ENCODE measurements at places on chromosomes 13 and 19.

DNA sequence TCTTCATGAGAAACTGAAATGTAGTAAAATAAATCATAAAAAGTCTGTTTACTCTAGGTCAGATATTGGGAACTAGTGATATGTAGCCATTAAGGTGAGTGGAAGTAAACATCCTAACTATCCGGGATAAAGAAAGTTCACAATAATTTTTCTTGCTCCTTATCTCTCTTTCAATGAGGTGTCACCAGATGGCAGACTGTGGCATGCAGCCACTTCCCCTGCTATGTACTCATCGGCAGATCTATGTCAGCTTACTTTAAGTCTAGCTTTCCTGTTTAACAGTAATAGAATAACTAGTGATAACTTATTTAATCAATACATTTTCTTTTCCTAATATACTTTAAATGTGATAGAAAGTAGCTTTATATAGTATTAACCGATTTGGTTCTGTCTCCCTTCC, 181.9 kb downstream of the NDFIP2 start:
- DNase-seq, result no peak

GRCh38 chr19:2754659-2755447, 15.0 kb upstream of the SLC39A3 start:
- no peak for DNase-seq

DNA sequence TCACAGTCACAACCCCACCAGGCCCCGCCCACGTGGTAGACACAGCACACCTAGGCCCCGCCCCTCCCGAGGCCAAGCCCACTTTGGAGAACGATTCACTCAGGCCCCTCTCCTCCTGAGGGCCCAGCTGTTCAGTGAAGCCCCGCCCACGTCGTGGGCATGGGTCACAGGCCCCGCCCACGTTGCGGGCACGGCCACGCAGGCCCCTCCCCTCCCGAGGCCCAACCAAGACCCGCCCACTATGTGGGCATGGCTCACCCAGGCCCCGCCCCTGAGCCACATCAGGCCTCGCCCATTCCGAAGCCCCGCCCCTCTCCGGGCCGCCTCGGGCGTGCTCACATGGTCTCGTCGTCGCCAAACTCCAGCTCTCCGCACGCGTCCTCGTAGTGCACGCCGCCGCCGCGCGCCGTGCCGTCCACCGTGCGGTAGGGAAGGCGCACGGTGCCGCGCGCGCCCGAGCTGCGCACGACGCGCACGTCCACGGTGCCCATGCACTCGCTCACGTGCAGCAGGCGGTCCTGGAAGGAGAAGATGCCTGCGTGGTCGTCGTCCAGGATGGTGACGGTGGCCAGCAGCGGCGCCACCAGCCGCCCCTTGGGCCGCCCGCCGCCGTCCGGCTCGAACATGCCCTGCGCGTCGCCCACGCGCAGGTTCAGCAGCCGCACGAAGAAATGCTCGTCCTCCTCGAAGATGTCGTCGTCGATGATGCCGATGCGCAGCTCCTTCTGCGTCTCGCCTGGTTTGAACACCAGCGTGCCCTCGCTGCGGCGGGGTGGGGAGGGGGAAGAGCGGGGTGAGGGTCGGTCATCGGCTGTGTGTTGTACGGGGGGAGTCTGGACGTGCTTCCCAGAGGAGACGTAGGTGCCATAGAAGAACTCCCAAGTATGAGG, 24.0 kb downstream of the SLC8A2 start:
- DNase-seq, result no peak

DNA sequence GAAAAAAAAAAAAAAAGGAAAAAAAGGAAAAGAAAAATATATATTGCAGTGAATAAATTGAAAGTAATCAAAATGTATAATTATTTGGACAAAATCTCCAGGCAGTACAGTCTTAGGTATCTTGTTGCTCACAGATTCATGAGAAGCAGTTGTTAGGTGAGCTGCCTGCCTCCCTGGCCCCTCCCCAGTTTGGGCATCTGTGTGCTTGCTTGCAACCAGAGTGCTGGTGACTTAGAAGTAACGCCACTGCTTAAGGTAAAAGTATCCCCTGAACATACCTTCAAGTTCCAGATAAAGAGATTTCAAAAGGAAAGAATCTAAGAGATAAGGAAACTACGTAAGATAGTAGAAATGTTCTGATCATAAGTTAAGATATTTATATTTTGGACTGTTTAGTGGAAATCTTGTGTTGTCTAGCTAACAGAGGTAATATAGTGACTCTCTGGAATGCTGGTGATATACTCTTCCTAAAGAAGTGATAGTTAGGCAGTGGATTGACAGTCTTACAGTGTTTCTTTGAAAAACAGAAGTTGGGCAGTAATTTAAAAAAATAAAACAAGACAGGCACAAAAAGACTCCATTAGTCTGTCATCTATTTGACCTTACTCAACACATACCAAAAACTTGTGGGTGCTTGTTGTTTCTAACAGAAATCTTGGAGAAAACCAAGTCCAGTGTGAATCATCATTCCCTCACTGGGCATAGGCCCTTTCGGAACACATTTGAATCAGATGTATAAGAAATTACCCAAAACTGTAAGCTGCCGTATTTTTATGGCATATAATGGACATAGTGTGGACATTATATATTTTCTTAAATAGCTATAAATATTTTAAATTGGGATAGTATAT, 38.3 kb upstream of the KCTD4 start:
- no peak for DNase-seq

GRCh38 chr13:77034881-77035280, 7.9 kb upstream of the FBXL3 start:
- no peak for DNase-seq

- no peak for DNase-seq
Measured at GRCh38 chr13:106143392-106143791, 392.1 kb downstream of the EFNB2 start.

- DNase-seq, result no peak
Measured at GRCh38 chr13:42086582-42086981, 38.1 kb downstream of the DGKH start.

DNA sequence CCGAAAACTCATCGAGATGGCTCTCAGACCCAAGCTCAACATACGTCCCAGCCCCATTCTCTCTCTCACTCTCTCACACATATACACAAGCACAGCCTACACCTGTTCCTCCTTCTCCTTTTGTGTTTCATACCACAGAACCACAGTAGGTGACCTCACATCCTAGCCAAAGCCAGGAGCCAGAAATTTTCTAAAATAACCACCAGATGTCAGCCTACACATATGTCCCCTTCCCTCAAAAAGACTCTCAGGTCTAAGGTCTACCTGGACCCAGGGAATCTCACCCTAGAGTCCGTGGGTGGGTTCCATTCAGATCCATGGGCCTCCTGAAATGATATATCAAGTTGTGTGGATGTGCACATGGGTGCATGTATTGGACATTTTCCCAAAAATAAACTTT, 104.2 kb upstream of the IPO5 start:
- peak; percentile 40 for DNase-seq

- DNase-seq, result no peak
Measured at GRCh38 chr13:49841964-49842363, 49.5 kb upstream of the KPNA3 start.

DNA sequence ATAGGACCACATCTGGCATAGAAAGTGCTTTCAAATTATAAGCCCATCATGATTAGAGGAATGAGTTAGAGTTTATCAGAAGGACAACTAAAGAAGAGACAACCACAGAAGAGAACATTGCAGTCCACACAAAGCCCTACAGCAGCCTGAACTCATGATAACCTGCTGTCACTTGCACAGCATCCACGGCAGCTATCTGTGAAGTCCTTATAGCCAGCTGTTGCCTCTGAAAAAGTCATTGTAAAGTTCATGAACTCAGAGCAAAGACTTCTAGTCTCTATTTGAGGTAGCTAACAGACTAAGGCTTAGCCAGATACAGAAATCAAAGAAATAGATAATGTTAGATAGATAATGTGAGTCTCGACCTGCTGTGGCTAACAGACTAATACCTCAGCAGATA, 450.0 kb downstream of the KLF5 start:
- DNase-seq, result no peak

GRCh38 chr13:47959468-47960247, 41.4 kb downstream of the SUCLA2 start:
- DNase-seq, result no peak

DNA sequence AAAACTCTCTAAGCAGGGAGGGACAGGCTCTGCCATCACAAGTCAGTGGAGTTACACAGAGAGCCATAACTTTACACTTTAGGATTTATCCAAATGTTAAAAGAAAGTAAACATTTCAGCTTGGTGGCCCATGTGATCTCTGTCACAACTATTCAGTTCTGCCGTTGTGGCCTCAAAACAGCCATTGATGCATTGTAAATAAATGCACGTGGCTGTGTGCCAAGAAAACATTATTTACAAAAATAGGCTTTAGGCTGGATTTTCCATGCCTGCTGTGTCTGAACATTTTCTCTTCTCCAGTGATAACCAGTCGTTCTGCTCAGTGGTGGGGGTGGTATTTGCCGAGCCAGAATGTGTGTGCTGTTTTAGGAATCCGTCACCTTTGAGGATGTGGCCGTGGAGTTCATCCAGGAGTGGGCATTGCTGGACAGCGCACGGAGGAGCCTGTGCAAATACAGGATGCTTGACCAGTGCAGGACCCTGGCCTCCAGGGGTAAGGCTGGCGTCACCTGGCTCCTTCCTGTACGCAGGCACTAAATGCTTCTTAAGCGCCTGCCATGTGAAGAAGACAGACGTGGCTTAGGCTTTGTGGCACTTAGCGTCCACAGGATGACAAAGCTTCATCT, 4.9 kb downstream of the ZNF333 start:
- DNase-seq, result no peak

DNA sequence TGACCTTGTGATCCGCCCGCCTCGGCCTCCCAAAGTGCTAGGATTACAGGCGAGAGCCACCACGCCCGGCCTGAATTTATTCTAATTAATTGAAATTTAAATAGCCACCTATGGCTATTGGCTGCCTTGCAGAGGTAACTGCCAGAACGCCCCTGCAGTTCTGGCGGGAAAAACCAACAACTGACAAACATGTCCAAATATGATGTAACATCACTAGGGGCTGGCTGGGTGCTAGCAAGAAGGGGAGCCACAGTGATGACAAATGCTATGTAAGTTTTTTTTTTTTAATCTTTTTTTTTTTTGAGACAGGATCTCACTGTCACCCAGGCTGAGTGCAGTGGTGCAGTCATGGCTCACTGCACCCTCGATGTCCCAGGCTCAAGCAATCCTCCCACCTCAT, 12.9 kb downstream of the ZSWIM9 start:
- DNase-seq, result no peak

GRCh38 chr13:50691681-50692263, 151.7 kb downstream of the DLEU7 start:
- DNase-seq, result no peak
